ENCODE measurements at places on chromosomes 12 and 14.
A peak's percentile ranks its signal among the peaks of the same experiment; 100 is the strongest.

DNA sequence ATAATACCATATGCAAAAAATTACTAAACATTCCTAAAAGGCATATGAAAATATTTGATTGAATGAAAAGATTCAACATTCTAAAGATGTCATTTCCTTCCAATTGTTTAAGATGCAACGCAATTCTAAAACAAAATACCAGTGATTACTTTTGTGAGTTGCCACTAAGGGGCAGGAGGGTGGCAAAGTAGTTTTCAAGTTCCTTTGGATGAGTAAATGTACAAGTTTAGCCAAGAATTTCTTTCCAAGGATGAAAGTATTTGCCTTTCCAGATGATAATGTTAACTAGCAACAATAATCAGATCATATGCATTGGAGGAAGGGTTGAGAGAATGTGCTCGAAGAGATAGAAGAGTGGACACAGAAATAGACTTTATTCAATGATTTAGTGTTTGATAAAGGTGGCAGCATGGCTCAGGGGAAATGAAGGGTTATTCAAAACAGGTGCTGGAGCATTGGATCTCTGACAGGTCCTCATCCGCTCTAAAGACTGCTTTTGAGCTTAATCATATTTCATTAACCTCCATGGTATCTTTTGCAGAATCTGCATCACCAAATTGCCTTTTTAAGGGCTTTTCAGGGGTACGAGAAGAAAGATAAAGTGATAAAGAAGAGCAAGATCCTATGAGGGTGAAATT, 678.5 kb upstream of the TBX3 start:
- no peak for DNase-seq
- no peaks in the 10 kb centered on the region for H3K27me3 ChIP-seq
- no peaks in the 10 kb centered on the region for H3K36me3 ChIP-seq

DNA sequence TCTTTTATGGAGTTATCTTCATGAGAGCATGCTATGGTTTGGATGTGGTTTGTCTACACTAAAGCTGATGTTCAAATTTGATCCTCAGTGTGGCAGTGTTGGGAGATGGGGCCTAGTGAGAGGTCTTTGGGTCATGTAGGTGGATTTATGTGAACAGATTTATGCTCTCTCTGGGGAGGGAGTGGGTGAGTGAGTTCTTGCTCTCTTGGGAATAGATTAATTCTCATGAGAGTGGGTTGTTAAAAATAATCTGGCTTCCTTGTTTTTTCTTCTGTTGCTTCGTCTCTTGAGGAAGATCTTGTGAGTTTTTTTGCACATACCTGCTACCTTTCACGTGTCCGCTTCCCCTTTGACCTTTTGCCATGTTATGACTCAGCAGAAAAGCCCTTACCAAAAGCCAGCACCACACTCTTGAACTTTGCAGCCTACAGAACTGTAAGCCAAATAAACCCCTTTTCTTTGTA, 20.5 kb downstream of the DERA start:
- no peak for DNase-seq
- H3K4me1 ChIP-seq, result peaks cover 41% of the 10 kb centered on the region
- no peak overlapping the region for H3K4me3 ChIP-seq

DNA sequence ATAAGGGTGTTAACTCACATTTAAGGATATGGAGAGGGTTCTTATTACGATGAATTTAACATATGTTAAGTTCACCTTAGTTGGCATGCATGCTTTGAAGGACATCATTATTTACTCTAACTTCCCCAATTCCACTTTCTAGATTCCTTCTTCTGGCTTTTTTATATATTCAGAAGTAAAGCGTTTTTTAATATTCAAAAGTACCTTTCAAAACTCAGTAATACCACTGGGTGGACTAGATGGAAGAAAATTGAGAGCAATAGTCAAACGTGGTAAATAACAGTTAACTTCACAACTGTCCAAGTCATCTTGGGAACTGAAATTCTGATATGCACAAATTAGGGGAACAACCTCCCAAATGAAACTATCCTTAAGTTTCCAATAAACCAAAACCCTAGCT, 9.1 kb downstream of the SINHCAF start:
- no peaks in the 10 kb centered on the region for H3K27me3 ChIP-seq
- DNase-seq, result no peak
- H3K36me3 ChIP-seq, result peaks cover 13% of the 10 kb centered on the region
- H3K4me1 ChIP-seq, result peaks cover 57% of the 10 kb centered on the region

DNA sequence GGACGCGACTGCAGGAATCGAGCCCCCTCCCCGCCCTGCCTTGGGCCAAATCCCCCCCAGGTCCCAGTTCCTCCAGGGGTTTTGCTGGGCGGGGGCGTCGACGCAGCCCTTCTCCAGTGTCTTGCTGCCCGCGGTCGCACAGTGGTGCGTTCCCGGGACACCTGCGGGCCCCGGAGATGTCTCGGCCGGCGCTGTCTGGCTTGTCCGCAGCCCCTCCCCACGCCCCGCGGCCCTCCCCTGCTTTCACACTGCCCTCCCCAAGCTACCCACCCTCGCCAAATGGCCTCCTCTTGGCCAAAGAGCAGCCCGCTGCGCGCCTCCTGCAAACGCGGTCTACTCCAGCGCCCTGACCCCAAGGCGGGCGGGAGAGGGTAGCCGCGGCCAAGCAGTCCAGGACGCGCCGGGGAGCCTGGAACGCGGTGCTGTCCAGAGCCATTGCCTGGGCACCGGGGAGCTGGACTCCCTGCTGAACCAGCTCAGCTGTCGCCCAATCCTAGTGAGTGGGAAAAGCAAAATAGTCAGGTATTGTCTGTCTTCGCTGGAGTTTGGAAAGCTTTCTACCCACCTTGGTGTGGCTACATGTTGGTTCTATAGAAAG, 122.0 kb downstream of the AACS start:
- H3K27me3 ChIP-seq, result peaks cover 56% of the 10 kb centered on the region
- DNase-seq, result peak; percentile 64
- peaks cover 54% of the 10 kb centered on the region for H3K4me1 ChIP-seq
- H3K4me3 ChIP-seq, result peak overlapping the region; percentile 94
- no peak overlapping the region for H3K27ac ChIP-seq

GRCh38 chr12:13095266-13095995, 8.0 kb downstream of the GSG1 start:
- DNase-seq, result no peak
- H3K36me3 ChIP-seq, result no peaks in the 10 kb centered on the region
- H3K27me3 ChIP-seq, result no peaks in the 10 kb centered on the region
- peaks cover 14% of the 10 kb centered on the region for H3K4me1 ChIP-seq
- no peak overlapping the region for H3K4me3 ChIP-seq
- no peak overlapping the region for H3K27ac ChIP-seq
